Calu3 (cell line): ENCODE measurements at places on chromosomes 4 and X. TPM values are rescaled to one million over a fixed set of nuclear protein-coding genes. Genes with fewer than 3 reads are reported as not detected.

TCEAL5 gene
- total RNA-seq: not detected in 2 replicates

DNA sequence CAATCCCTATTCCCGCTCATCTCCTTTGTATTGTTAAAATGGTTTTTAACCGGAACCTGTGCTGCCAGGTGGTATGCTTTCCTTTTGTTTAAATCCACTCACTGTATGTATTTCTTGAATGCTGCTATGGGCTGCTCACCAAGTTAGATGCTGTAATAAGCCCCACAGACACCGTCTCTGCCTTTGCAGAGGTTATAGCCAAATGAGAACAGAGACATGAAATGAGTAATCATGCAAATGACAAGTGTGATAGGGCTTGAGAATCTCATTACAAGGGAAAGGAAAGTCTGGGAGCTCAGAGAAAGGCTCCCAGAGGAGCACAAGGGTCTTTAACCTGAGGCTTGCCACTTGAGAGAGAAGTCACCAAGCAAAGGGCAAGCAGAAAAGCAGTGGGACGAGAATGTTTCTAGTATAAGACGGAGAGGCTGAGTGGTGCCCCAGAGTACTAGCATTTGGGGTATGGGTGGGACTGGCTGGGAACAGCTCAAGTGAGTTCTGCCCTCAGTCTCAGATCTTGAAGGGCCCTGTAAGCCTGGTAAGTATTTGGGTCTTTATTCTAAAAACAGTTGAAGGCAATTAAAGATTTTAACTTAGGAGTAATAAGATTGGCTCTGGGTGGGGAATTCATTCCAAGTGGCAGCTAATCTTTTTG lies 110.8 kb upstream of the H2AZ1 start:
- no peak for DNase-seq

- no peak for DNase-seq
Observed at GRCh38 chr4:165803005-165803404, 70.0 kb upstream of the TLL1 start.

DNA sequence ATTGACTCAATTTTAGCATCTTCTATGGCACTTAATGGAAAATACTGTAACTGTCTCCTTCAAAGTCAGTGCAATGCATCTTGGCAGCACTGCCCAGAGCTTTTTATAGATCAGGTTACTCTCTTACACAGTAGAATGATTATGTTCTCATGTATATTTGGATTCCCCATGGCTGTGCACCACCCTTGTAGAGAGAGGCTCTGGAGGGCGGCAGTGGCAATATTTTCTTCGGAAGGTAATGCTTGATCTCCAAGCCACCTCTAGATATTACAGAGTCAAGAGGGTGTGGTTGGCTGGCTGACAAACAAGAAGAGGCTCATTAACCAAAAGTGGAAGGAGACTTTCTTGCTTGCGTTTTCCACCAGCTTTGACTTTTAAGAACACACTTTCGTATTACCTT lies 72.8 kb upstream of the ARSJ start:
- no peak for DNase-seq

DNA sequence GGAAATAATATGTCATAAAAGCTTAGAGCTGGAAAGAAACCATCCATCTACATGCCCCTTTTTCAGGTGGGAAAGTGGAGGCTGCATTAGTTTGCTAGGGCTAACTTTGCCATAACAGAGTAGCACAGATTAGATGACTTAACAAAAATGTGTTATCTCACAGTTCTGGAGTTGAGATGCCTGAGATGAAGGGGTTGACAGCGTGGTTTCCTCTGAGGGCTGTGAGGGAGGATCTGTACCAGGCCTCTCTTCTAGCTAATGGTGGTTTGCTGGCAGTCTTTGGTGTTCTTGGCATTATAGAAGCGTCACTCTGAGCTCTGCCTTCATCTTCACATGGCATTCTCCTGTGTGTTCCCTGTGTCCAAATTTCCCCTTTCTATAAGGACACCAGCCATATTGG lies 2.4 kb downstream of the CHRNA9 start:
- no peak for DNase-seq

DNA sequence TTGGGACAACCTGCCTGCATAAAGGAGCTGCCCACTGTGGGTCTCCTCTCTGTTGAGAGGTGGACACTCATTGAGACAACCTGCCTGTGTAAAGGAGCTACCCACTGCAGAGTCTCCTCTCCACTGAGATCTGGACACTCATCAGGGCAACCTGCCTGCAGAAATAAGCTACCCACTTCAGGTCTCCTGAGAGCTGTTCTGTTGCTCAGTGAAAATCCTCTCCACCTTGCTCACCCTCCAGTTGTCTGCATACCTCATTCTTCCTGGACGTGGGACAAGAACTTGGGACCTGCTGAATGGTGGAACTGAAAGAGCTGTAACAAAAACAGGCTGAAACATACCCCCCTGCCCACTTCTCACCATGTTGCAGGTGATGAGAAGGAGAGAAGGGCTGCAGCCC lies 59.9 kb upstream of the CDKN2AIP start:
- no peak for DNase-seq

- DNase-seq: peak; percentile 16
Observed at GRCh38 chr4:89000844-89001360, 56.1 kb downstream of the FAM13A start.
